ENCODE measurements at places on chromosomes 6 and 20.

GRCh38 chr6:130931683-130932082 is 104.5 kb downstream of the SMLR1 start:
- DNase-seq, result no peak

- DNase-seq, result no peak
These were observed 19.3 kb upstream of the OSTM1 start for GRCh38 chr6:108093781-108094300.

GRCh38 chr6:7758456-7758855 is 32.6 kb downstream of the BMP6 start:
- peak; percentile 32 for DNase-seq

DNA sequence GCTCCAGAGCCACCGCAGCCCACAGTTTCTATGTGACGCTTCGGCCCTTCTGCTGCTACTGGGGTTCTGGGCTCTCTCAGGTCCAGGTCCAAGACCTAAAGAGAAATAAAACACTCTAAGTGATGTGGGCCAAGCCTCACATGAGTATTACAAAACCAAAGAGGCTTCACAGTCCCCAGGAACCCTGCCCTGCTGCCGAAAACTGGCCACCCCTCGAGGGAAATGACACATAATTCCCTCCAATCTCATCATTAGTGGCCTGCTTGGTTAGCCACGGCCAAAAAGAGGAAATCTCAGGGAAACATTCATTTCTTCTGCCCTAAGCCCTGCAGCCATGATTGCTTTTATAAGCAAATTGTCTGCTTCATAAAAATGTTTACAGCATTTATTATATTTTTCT is 32.5 kb downstream of the DLL1 start:
- DNase-seq, result no peak

All from mucosa of gallbladder (tissue), 1 donor.